ENCODE measurements at places on chromosomes 3 and 15. TPM values are rescaled to one million over a fixed set of nuclear protein-coding genes. Genes with fewer than 3 reads are reported as not detected.

- DNase-seq, result peak; percentile 33
These were observed 105.9 kb upstream of the HERC1 start for GRCh38 chr15:63939531-63940130.

GRCh38 chr3:144557515-144557914, 585.9 kb downstream of the DIPK2A start:
- no peak for DNase-seq

DNA sequence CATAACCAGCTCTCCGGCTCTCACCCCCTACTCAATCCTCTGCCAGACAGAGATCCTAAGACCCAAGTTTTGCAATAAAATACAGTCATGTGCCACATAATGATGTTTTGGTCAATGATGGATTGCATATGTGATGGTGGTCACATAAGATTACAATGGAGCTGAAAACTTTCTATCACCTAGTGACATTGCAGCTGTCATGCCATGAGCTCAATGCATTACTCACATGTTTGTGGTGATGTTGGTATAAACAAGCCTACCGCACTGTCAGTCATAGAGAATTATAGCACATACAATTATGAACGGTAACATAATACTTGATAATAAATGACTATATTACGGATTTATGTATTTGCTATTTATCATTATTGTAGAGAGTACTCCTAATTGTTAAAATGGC, 26.9 kb upstream of the SAMMSON start:
- no peak for DNase-seq

DNA sequence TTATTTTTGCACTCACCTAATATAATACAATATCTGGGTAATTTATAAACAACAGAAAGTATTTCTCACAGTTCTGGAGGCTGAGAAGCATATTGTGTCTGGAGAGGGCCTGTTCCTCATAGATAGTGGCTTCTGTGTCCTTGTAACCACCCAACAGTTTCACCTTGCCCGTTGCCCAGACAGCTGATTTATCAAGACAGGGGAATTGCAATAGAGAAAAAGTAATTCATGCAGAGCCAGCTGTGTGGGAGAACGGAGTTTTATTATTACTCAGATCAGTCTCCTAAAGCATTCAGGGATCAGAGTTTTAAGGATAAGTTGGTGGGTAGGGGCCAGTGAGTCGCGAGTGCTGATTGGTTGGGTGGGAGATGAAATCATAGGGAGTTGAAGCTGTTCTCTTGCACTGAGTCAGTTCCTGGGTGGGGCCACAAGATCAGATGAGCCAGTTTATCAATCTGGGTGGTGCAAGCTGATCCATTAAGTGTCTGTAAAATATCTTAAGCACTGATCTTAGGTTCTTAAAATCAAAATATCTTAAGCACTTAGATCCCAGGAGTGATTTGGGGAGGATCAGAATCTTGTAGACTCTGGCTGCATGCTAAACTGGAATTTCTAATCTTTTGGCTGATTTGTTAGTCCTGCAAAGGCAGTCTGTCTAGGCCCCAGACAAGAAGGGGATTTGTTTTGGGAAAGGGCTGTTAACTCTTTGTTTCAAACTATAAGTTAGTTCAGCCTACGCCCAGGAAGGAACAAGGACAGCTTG, 33.9 kb upstream of the C15orf39 start:
- no peak for DNase-seq

- DNase-seq, result no peak
These were observed 338.4 kb upstream of the ADAMTS9 start for GRCh38 chr3:65026151-65026550.

- no peak for DNase-seq
These were observed 11.2 kb upstream of the MTMR14 start for GRCh38 chr3:9638155-9638554.

GRCh38 chr3:4512895-4513616, 19.9 kb downstream of the ITPR1 start:
- DNase-seq, result no peak

PLAAT1 gene
- not detected for total RNA-seq

- no peak for DNase-seq
These were observed 779 bp downstream of the GRIP2 start for GRCh38 chr3:14539384-14539741.

DNA sequence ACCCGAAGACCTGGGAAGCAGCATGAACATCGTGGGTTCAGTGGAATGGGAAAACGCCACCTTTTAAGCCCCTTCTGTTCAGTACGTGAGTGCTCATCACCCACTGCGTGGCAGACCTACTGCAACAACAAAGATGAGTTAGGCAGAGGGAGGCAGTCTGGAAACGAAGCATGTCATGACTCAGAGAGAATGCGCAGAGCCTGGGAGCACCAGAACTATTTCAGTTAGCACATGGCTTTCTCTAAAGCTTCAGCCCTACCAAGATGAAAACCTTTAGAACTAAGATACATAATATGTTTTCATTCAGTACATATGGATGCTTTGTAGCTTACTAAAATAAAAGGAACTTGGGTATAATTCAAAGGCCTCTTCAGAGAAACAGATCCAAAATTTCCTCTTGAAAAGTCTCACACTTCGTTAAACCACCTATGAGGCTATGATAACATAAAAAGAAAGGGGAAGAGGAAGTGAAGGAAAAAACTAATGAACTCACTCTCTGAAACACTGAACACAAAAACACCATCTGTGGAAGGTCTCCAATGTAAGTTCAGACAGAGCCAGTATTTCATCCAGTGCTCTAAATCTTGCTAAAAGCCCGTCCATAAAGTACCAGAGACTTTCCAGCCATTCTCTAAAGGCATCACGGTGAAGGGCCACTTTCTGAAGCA, 140.1 kb downstream of the OCA2 start:
- DNase-seq, result no peak

DNA sequence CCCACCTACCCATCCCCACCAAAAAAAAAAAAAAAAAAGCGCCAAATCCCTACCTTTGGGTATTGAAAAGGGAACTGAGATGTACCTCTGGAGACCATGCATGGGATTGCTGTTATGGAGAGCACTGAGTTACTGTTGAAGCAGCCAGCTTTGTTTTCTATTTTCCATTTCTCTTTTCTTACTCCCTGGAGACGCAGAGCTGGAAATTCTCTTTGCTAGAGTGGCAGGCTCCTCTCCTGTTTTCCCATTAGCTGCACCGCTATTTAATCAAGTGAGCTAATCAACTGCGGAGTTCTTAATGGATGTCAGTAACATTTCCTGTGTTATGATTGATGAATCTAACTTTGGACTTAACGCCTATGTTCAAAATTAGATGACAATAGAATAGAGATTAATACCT, 136.1 kb upstream of the LMCD1 start:
- DNase-seq, result no peak

TMEM40 gene
- not detected for total RNA-seq

GRCh38 chr3:149018247-149018646, 26.9 kb downstream of the GYG1 start:
- DNase-seq, result no peak

NTRK3 gene
- 85.0 TPM for total RNA-seq

LRRIQ4 gene
- not detected for total RNA-seq

GOLGA8S gene
- total RNA-seq, result 0.63 TPM

PHC3 gene
- 63.8 TPM for total RNA-seq

ADAMTS9 gene
- total RNA-seq, result 145 TPM

SV2B gene
- 8.3 TPM for total RNA-seq

ACAN gene
- total RNA-seq, result 11.4 TPM

DNA sequence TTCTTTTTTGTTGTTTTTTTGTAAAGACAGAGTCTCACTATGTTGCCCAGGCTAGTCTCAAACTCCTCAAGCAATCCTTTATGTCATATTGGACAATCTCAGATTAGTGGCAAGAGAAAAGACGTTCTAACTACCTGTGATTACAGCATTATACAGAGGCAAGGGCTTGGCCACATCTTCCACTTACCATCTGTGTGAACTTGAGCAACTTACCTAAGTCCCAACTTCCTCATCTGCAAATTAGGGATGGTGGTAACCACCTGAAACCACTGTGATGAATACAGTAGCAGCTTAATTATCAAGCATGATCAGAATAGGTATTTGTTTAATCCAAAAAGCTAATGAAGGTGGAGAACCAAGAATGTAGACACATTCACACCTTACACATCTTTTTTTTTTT, 16.1 kb downstream of the LRRC2 start:
- no peak for DNase-seq

GRCh38 chr15:39358441-39359041, 222.3 kb upstream of the THBS1 start:
- no peak for DNase-seq

GOLGA8Q gene
- 1.2 TPM for total RNA-seq

DNA sequence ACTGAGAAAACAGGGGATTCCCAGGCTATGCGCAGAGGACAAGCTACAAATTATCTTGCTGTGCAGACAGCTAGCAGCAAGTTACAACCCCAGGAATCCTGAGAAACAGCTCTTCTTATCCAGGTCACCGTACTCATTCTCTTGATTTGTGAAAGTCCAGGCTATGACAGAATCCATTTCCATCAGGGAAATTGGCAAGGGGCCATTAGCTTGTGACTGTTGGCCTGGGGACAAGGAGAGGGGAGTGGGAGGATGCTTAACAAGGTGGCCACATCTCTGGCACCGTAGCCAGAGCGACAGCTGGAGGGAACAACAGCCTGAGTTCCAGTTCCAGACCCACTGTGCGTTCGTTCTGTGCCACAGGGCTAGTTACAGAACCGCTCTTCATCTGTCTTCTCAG, 44.9 kb upstream of the PLXNA1 start:
- DNase-seq, result no peak

GRCh38 chr3:191123946-191124345, 75.1 kb upstream of the OSTN start:
- no peak for DNase-seq

PRTG gene
- total RNA-seq, result 2.6 TPM

DNA sequence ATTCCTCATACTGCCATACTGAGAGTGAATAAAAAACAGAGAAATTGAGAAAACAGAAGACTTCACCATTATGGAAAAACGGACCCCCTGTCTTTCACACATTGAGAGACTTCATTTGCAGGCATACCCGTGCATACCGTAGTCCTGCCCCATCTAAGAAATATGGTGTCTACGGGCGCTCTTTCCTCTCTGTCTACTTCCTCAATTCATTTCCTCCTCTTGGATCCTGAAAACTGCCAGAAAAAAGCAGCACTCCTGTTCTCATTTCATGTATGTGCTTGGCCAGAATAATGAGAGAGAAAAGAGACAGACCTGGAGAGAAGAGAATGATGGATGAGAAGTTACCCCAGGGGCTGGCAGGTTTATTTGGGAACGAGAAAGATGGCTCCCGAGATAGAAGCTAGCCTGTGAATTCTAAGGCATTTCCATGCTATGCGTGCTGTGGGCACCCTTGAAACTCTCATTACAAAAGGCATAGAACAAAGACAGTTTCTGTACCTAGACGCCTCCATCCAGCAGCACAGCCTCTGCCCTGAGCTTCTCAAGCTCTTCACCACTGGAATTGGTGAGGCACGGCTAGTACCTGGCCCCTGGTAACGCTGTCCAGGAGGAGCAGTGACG, 62.5 kb upstream of the EPHB3 start:
- no peak for DNase-seq

- no peak for DNase-seq
These were observed 84.1 kb downstream of the SNRK start for GRCh38 chr3:43370293-43370980.

- no peak for DNase-seq
These were observed 75.6 kb downstream of the IQCH start for GRCh38 chr15:67329984-67330733.

DNA sequence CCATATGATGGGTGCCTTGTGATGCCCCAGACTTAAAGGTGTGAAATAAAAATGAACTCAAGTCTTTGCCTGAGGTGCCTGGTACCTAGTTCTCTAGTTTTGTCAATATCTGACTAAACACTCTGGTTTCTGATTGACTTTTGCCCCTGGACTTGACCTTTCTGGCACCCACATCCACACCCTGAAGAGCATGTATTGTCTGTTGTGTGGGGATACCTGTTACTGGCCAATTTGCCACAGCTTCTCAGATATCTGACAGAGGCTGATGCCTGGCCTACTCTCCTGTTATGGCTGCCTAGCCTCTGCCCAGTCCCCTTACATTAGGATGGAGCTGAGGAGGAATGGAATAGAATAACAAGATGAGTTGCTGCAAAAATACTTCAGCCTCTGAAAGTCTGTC, 3.6 kb downstream of the ZBTB38 start:
- DNase-seq, result no peak

- DNase-seq, result no peak
These were observed 53.1 kb downstream of the PHC3 start for GRCh38 chr3:170128259-170128976.

DNA sequence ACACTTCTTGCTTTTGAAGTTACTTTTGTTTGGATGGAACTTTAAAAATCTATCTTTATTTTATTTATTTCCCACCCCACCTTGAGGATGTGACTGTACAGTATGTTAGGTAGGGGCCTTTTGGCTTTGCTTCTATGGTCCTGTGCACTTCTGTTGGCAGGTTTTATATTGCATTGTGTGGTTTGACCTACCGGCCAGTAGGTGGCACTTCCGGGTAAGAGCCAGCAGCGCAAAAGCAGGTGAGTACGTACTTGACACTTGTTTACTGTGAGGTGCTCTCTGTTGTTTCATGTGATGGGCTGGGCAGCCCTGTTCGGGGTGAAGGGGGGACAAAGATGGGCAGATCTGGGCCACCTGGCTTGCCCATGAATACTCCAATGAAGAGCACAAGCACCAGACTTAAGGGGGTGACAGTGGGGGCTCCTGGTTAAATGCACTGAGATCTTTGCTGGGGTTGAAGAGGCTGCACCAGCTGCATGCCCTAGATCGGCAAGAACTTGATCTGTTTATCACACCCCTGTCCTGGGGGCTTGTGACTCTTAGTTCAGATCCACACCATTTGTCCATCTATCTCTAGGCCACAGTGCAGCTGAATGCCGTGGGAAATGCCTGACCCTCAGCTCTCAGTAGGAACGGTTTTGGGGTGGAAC, 131.6 kb downstream of the NLGN1 start:
- DNase-seq, result no peak

GRCh38 chr3:157502916-157503595, at the start of gene VEPH1:
Gene VEPH1 (minus strand): TSS chr3:157503416. CDS start chr3:157495349, 8,067 bp downstream.
- no peak for DNase-seq

IQCH gene
- total RNA-seq, result 2.9 TPM

GRCh38 chr3:99172736-99173657, 271.5 kb upstream of the DCBLD2 start:
- DNase-seq, result peak; percentile 18

GRCh38 chr3:154753101-154753500, 323.1 kb upstream of the GPR149 start:
- no peak for DNase-seq

GRCh38 chr3:63493101-63493500, 159.4 kb upstream of the SNTN start:
- DNase-seq, result no peak

RNU5B-1 gene
- not detected for total RNA-seq

CCR3 gene
- total RNA-seq, result not detected

- DNase-seq, result no peak
These were observed 23.1 kb downstream of the SLC30A4 start for GRCh38 chr15:45499426-45499825.

- no peak for DNase-seq
These were observed 767.0 kb downstream of the TUSC7 start for GRCh38 chr3:117476572-117476971.

PPP1R14D gene
- total RNA-seq, result not detected

- no peak for DNase-seq
These were observed 17.5 kb downstream of the VGLL3 start for GRCh38 chr3:86973440-86973839.

GRCh38 chr3:196093317-196094111, 11.6 kb upstream of the TFRC start:
- DNase-seq, result peak; percentile 42

All from tibial nerve (tissue), 4 donors.